ENCODE measurements at places on chromosomes 2 and 18.

DNA sequence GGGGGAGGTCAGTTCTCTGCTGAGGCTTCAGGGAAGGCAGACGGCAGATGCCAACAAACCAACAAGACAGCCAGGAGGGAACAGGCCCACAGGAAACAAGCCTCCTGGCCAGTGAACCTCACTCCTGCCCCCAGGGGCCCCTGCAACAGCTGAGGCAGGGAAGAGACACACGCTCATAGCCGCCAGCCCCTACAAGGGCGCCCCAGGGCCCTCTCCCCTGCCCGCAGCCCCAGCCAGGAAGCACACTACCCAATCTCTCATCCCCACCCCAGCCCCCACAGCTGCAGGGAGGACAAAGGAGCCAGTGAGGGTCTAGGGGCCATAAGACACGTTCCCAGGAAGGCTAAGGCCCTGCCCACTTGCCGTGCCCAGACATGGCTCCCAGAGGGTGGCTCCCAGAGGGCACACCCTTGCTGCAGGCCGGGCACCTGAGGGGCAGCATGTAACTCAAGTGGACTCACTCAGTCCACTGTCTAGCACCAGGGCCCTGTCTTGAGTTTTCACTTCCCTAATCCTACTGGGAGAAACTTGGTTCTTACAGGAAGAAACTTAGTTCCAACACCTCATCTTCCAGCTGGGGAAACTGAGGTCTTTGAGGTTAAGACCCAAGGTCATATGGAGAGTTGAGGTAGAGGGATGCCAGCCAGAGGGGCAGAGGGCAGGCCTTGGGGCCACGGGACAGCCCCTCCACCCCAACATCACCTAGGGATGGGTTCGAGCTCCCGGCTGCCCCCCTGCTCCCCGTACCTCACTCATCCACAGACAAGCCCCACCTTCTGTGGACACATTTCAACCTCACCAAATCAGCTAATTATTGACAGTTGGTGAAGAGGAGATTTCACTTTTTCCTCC, 37.3 kb downstream of the EMX1 start:
- DNase-seq, result peak; percentile 47

- DNase-seq, result peak; percentile 79
These were observed 48.0 kb downstream of the CDK15 start for GRCh38 chr2:201854221-201854801.

DNA sequence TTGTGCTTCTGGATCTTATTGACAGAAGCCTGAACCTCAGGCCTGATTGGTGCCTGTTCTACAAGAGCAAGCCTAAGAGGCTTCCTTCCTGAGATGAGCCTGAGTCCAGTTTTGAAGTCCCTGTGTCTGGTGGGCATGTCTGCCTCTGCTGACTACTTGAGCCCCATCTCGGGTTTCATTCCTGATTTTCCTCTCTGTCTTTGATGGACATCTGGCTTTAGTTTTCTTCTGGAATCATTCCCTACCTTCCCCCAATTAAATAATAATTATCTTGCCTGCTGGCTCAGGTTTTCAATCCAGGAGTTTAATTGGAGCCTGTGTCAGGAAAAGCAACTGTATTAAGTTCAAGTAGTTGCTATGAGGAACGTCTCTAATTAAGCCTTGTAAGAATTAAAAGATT, 135.5 kb upstream of the MC4R start:
- DNase-seq, result no peak

DNA sequence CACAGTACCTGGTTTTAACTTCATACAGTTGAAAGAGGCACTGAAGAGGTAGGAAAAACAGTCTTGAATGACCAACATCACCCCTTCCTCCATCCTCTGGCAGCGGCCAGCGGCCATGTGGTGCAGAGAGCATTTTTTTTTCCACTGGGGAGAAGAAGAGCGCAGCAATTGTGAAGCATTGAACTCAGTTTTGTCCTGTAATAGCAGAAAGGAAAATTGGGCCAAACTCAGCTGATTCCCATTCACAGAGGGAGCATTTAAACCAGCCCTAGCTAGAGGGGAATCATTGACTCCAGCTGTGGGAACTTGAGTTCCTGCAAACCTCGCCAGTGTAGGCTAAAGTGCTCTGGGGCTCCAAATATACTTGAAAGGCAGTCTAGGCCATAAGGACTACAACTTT, 316.6 kb upstream of the CHST9 start:
- no peak for DNase-seq

- no peak for DNase-seq
These were observed 498.9 kb upstream of the NETO1 start for GRCh38 chr18:73366713-73367112.

- no peak for DNase-seq
These were observed 147.1 kb downstream of the WDSUB1 start for GRCh38 chr2:159139216-159139933.

DNA sequence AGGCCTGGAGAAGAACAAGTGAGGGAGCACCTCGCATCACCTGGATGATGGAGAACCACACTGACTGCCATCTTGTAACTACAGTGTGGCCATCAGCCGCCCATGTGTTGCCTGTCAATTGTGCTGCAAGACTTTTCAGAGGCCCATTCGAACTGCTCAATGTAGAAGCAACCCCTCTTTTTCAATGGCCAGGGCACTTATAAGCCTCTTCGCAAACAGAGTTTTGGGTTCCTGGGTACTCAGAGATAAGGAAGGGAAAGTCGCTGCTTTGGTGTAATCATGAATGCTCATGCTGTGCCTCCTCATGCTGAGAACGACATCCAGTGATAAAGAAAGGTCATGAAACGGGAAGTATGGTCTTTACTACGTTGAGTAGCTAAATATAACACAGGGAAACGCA, 143.9 kb upstream of the SLC39A10 start:
- DNase-seq, result no peak

GRCh38 chr2:129877795-129878775, 101.4 kb upstream of the RAB6C start:
- no peak for DNase-seq

DNA sequence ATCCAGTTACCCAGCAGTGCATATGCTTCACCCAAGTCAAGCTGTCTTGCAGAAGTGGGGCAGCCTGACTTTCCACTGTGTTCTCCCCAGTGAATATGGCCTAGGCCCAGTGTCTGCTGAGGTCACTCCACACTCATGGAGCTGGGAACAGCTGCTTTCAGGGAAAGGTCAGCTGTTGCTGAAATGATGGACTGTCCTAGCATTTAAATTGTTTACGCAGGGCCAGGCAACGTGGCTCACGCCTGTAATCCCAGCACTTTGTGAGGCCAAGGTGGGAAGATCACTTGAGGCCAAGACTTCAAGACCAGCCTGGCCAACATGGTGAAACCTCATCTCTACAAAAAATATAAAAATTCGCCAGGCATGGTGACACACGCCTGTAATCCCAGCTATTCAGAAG, 86.5 kb downstream of the LIPG start:
- DNase-seq, result peak; percentile 94

GRCh38 chr2:101087638-101088037, 63.5 kb downstream of the TBC1D8 start:
- DNase-seq, result no peak

DNA sequence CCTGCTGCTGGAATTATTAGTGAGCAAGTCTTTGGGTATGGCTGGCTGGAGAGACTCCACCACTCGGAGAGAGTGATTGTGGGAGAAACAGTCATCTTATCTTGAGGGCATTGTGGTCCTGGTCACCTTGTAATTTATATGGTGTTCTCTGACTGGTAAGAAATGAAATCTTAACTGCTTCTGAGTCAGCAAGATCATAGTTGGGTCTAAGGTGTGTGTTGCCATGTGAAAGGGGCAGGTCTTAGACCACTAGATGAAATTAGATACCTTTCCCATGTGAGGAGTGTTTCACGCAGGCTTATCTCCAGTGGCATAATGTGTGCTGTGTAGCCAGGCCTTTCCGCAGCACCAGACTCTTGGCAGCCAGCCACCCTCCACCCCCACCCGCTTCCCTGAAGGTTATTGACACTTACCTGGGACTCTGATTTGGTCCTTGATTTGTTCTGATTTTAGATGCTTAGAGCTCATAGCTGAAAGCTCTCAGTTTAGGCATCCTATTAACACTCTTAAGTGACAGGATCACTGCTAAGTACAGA, 7.7 kb downstream of the MAPRE3 start:
- DNase-seq, result peak; percentile 60

DNA sequence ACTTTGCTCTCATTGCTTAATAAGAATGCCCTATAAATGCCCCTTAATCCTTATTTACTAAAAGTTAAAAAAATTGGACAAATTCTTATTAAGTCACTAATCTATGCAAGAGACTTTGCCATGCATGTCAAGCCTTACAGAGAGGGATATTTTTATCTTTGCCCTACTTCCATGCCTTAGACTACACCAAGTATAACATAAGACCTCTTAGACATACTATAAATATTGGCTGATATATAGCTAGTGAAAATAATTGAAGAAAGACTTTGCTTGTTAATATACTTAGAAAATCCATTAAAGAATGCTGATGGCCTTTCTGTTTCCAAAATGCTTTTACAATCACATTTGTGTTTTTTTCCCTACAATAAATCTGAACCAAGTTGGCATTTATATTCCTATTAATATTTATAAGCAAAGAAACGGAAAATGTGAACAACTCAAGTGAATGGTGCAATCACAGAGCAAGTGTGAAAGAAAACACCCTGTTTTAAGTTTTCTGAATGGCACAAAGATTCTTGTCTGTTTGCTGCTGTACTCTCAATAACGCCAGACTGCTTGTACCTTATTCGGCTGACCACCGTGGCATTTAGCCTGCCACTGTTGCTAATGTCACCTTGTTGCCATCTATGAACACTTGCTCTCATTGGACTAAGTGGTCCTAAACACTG, 105.0 kb downstream of the MC4R start:
- no peak for DNase-seq

- DNase-seq, result no peak
These were observed 336.3 kb downstream of the DYSF start for GRCh38 chr2:71789556-71790204.

DNA sequence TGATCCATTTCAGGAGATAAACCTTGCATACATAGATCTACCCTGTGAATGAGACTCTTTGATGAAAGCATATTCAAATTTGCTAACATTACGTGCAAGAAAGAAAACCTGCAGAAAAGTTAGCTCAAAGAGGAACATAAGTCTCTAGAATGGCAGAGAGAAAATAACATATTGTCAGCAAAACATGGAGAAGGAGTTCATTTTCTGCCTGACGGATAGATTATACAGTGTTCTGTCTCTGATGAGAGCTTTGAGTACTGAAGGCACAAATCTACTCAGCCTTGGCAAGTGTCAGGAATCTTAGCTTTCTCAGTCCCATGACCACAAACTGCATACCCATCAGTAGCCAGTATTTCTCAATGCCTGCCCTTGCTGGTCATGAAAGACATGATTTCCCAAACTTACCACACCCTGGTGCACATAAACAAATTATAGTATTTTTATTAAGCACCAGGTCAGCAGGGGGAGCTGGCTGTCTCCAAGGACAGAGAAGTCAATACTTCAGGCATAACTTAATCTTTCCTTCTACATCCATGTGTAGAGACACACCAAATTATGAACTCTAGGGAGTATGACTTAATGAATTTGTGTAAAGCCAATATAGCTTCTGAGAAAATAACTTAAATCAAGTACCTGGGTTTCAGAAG, 401.2 kb upstream of the SOX11 start:
- peak; percentile 1 for DNase-seq
